Astrocyte (in vitro differentiated cells and primary cell): ENCODE measurements at places on chromosomes 1 and 21. TPM values are rescaled to one million over a fixed set of nuclear protein-coding genes. Genes with fewer than 3 reads are reported as not detected.

- DNase-seq, result peak; percentile 32
- H3K27me3 ChIP-seq, result no peaks in the 10 kb centered on the region
- H3K4me1 ChIP-seq, result peaks cover 27% of the 10 kb centered on the region
These were observed 77.9 kb downstream of the LAMC1 start for GRCh38 chr1:183101081-183101480.

- no peaks in the 10 kb centered on the region for H3K4me1 ChIP-seq
- H3K27ac ChIP-seq, result no peak overlapping the region
- H3K36me3 ChIP-seq, result no peaks in the 10 kb centered on the region
- H3K4me3 ChIP-seq, result no peak overlapping the region
These were observed 43.7 kb downstream of the NIBAN1 start for GRCh38 chr1:184930645-184931044.

DNA sequence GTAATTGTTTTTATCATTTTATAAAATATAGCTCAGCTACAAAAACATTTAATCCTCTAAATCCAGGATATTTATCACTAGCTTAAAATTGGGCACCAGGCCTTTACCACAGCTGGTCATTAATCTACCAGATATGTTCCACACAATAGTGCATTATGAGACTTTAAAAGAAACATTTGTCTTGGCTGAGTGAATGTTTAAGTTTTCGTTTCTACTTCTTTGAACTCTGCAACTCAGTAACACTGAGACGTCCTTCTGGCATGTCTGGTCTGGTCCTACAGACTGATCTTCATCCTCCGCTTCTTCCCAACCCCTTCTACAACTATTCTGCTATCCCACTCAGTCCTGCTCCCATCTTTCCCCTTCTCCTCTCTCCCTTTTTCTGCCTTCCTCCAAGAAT is 296.2 kb downstream of the NEGR1 start:
- H3K4me1 ChIP-seq, result no peaks in the 10 kb centered on the region
- H3K4me3 ChIP-seq, result no peak overlapping the region
- no peak overlapping the region for H3K27ac ChIP-seq

FAM163A gene
- total RNA-seq, result not detected in 2 replicates

LRRC8C gene
- total RNA-seq, result 2.3 and 2.4 TPM in 2 replicates

GRCh38 chr1:65792669-65793358 is at the start of gene PDE4B:
TSS of gene PDE4B (plus strand) at chr1:65792895.
- peaks cover 17% of the 10 kb centered on the region for H3K27me3 ChIP-seq
- H3K27ac ChIP-seq, result no peak within 1 kb of the TSS
- peak; percentile 21 for DNase-seq
- peaks cover 8% of the 10 kb centered on the region for H3K4me1 ChIP-seq

DNA sequence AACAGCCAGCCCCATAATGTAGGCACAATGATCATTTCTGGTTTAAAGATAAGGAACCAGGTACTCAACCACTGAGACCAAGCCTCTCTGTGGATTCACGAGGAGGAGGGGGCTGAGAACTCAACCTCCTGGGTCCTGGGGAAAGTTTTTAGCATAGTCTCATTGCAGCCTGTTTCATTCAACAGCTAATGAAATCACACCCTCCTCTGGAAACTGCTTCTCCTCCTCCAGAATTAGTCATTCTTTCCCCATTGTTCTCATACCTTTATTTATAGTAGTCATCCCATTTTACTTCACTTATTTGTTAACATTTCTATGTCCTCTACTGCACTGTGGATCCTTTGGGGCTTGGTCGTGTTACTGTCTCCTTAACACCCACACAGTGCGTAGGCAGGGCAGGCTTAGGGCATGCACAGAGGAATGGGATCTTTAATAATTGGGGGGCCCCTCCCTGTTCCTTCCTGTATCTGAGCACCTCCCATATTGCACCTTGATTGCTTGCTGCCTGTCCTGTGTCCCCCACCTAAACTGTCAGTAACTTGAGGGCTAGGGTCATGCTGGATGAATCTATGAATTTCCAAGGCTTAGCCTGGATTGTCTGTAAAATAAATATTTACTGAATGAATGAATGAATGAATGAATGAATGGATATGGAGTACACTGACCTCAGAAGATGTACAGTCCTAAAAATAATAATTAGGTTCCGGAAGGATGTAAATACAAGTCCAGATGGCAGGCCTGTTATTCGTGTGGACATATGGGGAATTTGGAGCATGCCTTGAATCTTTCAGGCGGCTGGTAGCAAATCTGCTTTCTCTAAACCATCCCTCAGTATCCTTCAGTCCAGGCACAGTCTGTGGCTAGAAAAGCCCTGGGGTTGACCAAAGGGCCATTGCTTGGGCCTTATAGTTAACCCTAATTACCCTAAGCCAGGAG is 153.8 kb upstream of the HMGB4 start:
- peak; percentile 54 for DNase-seq
- H3K27me3 ChIP-seq, result no peaks in the 10 kb centered on the region
- no peak overlapping the region for H3K4me3 ChIP-seq
- H3K27ac ChIP-seq, result no peak overlapping the region
- peaks cover 16% of the 10 kb centered on the region for H3K4me1 ChIP-seq
- H3K36me3 ChIP-seq, result peaks cover 2% of the 10 kb centered on the region

DNA sequence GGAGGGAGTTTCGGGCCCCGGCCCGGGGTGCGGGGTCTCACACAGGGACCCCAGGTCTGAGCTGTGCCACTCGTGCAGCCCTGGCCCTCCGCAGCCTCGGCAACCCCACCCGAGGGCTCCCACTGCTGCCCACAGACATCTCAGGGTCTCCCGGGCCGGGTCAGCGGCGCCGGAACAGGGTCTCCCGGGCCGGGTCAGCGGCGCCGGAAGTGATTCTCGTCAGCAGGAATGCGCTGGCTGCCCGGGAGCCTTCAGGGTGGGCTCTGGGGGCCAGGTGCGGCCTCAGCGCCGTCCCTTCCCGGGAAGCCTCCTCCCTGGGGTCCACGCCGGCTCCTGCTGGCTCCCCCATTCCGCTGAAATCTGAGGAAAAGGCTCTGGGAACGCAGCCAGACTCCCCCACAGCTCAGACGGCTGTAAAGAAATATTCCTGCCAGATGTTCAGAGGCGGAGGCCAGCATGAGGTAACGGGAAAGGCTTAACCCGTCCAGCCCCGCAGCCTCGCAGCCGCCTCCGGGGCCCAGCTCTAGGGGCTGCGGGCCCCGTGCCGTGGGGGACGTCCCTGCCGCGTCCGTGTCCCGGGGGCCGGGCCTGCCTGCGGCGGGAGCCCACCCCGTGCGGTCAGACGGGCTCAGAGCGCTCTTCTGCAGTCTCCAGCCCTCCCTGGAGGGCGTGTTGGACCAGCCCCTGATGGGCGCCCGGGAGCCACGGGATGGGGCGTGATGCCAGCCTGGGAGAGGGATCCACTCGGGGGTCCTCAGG is 8.7 kb upstream of the COL6A1 start:
- peak overlapping the region; percentile 76 for H3K27ac ChIP-seq
- peaks cover 44% of the 10 kb centered on the region for H3K4me1 ChIP-seq
- no peaks in the 10 kb centered on the region for H3K36me3 ChIP-seq
- DNase-seq, result peak; percentile 77
- peak overlapping the region; percentile 37 for H3K4me3 ChIP-seq
- H3K27me3 ChIP-seq, result no peaks in the 10 kb centered on the region

- no peak overlapping the region for H3K27ac ChIP-seq
- H3K4me1 ChIP-seq, result no peaks in the 10 kb centered on the region
- no peaks in the 10 kb centered on the region for H3K36me3 ChIP-seq
These were observed 37.4 kb downstream of the PRDM2 start for GRCh38 chr1:13737398-13737797.

DNA sequence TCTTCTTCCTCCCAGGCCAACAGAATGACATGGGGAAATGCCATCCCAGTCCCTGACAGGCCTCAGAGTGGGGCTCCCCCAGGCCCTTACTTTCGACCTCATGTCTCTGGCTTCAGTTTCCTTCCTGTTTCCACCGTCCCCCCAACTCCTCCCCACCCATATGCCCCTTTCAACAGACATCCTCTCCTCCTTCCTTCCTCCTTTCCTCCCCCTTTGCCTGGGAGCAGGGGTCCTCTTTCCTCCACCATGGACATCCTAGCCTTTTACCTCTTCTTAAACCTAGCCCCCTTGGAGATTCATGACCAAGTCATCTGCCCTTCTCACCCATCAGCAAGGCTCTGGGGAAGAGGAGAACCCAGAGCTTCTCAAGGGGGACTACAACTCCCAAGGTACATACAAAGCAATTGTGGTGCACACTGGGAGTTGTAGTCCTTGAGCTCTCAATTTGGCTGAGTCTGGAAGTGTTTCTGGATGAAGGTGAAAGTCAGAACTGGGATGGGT is 4.0 kb downstream of the ZBTB7B start:
- no peaks in the 10 kb centered on the region for H3K36me3 ChIP-seq
- peaks cover 15% of the 10 kb centered on the region for H3K4me1 ChIP-seq
- no peak overlapping the region for H3K4me3 ChIP-seq
- H3K27ac ChIP-seq, result no peak overlapping the region
- no peaks in the 10 kb centered on the region for H3K27me3 ChIP-seq

PLA2G2E gene
- not detected in 2 replicates for total RNA-seq

HRNR gene
- total RNA-seq, result not detected in 2 replicates

- DNase-seq, result peak; percentile 57
- H3K4me1 ChIP-seq, result peaks cover 43% of the 10 kb centered on the region
- no peaks in the 10 kb centered on the region for H3K36me3 ChIP-seq
- no peaks in the 10 kb centered on the region for H3K27me3 ChIP-seq
- no peak overlapping the region for H3K4me3 ChIP-seq
These were observed 87.2 kb downstream of the LAMC2 start for GRCh38 chr1:183273300-183273699.

- no peaks in the 10 kb centered on the region for H3K36me3 ChIP-seq
- H3K4me1 ChIP-seq, result no peaks in the 10 kb centered on the region
- H3K27ac ChIP-seq, result no peak overlapping the region
- H3K27me3 ChIP-seq, result no peaks in the 10 kb centered on the region
These were observed 101.1 kb downstream of the UBIAD1 start for GRCh38 chr1:11373895-11374747.

GRCh38 chr1:37274938-37275631 is 199.3 kb upstream of the ZC3H12A start:
- H3K36me3 ChIP-seq, result no peaks in the 10 kb centered on the region
- no peak overlapping the region for H3K27ac ChIP-seq
- no peaks in the 10 kb centered on the region for H3K4me1 ChIP-seq
- no peak for DNase-seq
- H3K4me3 ChIP-seq, result no peak overlapping the region
- no peaks in the 10 kb centered on the region for H3K27me3 ChIP-seq

DNA sequence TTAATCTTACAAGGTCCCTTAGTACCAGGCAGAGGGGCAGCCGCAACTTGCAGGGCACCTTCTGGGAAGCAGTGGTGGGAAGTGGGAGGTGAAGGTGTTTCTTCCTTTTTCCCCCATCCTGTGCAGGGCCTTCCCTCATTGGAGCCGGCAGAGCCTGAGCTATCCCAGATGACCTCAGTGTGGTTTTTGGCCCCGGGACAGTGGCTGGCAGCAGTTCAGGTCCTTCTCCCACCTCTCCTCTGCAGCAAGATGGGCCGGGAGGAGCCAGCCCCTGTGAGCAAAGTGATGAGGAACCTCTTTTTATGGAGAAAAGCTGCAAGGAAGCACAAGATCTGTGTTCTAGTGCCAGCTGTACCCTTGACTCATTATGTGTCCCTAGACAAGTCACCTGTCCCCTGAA is 6.8 kb downstream of the PFKFB2 start:
- no peak overlapping the region for H3K27ac ChIP-seq
- no peaks in the 10 kb centered on the region for H3K4me1 ChIP-seq
- H3K36me3 ChIP-seq, result no peaks in the 10 kb centered on the region
- no peak overlapping the region for H3K4me3 ChIP-seq
- DNase-seq, result no peak

DNA sequence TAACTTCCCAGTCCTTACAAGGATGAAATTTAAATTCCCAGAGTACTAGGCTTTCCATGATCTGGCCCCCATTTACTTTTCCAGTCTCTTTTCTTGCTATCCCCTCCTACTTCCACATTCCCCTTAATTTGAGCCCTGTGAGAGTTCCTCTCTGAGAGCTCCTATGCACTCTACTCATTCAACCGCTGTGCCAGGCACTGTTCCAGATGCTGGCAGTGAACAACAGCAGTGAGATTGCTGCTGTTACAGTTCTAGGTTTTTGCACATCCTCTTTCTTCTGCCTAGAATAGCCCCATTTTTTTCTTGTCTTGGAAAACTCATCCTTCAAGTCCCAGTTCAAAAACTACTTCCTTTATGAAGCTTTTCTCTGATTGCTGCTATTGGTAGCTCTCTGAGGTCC is 18.8 kb downstream of the ATF6 start:
- H3K27me3 ChIP-seq, result no peaks in the 10 kb centered on the region
- H3K36me3 ChIP-seq, result no peaks in the 10 kb centered on the region
- no peak for DNase-seq

GRCh38 chr1:182631954-182632353 is 27.8 kb upstream of the RGS16 start:
- no peaks in the 10 kb centered on the region for H3K27me3 ChIP-seq
- no peak for DNase-seq
- H3K4me1 ChIP-seq, result no peaks in the 10 kb centered on the region
- H3K4me3 ChIP-seq, result no peak overlapping the region

FOXO6 gene
- 1.2 TPM in 2 replicates for total RNA-seq

GJA9 gene
- total RNA-seq, result not detected in 2 replicates

- H3K36me3 ChIP-seq, result no peaks in the 10 kb centered on the region
- H3K4me1 ChIP-seq, result peaks cover 19% of the 10 kb centered on the region
- H3K27me3 ChIP-seq, result peaks cover 7% of the 10 kb centered on the region
These were observed 7.8 kb upstream of the ADAM15 start for GRCh38 chr1:155043301-155043702.

- peaks cover 2% of the 10 kb centered on the region for H3K27me3 ChIP-seq
- no peak overlapping the region for H3K27ac ChIP-seq
- H3K36me3 ChIP-seq, result no peaks in the 10 kb centered on the region
- no peak for DNase-seq
- no peak overlapping the region for H3K4me3 ChIP-seq
- H3K4me1 ChIP-seq, result peaks cover 19% of the 10 kb centered on the region
These were observed 246.3 kb downstream of the SIPA1L2 start for GRCh38 chr1:232383455-232384123.

DNA sequence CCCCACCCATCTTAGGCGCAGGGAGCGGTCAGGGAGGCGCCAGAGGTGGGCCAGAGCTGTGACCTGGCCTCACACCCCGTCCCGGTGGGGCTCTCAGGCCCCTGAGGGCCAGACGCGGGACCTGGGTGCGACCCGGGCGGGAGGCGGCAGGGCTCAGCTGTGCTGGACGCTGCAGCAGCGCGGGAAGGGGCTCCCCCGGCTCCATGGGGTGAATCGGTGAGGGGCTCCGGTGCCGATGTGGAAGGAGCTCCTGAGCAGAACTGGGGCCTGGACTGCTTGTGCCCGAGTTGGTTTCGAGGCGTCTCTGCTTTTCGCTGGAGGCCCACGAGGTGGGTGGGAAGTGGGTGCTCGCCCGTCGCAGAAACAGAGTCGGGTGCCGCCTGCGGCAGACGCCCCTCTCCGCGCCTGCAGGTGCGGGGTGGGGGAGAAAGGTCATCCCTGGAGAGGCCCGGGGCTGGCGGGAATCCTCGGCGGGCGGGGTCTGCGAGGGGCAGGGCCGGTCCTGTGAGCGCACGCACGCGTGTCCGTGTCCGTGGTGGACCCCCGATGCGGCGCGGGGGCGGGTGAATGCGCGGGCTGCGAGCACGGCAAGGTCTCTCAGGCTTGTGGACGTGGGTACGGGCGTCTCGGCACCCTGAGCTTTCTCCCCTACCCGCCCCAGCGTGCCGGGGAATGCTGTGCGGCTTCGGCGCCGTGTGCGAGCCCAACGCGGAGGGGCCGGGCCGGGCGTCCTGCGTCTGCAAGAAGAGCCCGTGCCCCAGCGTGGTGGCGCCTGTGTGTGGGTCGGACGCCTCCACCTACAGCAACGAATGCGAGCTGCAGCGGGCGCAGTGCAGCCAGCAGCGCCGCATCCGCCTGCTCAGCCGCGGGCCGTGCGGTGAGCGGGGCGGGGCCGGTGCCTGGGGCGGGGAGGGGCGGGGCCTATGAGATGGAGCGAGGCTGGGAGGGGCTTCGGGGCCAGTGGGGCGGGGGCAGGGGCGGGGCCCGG is 20.4 kb downstream of the AGRN start:
- DNase-seq, result peak; percentile 77
- H3K4me3 ChIP-seq, result no peak overlapping the region
- peaks cover 7% of the 10 kb centered on the region for H3K4me1 ChIP-seq
- H3K36me3 ChIP-seq, result no peaks in the 10 kb centered on the region
- H3K27ac ChIP-seq, result no peak overlapping the region

LRRN2 gene
- 4.9 and 5.9 TPM in 2 replicates for total RNA-seq
